ENCODE measurements at places on chromosomes 5 and 9. TPM values are rescaled to one million over a fixed set of nuclear protein-coding genes. Genes with fewer than 3 reads are reported as not detected.

The MGAT1 gene
- 81.0 TPM for total RNA-seq

The ABLIM3 gene
- 14.2 TPM for total RNA-seq

The OR13C4 gene
- total RNA-seq = not detected

The GHR gene
- 1.3 TPM for total RNA-seq

The QRFP gene
- total RNA-seq = not detected

The SNCAIP gene
- 0.91 TPM for total RNA-seq

The ABCA2 gene
- total RNA-seq = 22.4 TPM
